ENCODE measurements at places on chromosomes 4 and X.

DNA sequence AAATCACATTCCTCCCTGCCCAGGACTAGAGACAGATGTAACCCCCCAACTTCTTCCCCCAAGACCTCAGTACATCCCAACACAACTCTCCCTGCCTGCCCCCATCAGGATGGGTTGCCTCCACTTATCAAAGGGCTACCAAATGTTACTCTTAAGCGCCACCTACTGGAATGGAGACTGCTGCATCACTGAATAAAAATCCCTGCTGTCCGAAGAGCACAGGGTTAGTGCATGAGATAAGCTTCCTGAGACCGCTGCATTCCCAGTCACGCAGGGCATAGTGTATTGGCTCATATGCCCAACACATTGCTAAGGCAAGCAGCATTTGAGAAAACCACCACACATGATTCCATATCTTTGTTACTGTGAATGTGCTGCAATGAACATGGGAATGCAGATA lies 544.5 kb downstream of the PPP4R3C start:
- no peak for DNase-seq

- no peak for DNase-seq
Observed at GRCh38 chr4:69066945-69067344, 29.3 kb upstream of the UGT2B7 start.

DNA sequence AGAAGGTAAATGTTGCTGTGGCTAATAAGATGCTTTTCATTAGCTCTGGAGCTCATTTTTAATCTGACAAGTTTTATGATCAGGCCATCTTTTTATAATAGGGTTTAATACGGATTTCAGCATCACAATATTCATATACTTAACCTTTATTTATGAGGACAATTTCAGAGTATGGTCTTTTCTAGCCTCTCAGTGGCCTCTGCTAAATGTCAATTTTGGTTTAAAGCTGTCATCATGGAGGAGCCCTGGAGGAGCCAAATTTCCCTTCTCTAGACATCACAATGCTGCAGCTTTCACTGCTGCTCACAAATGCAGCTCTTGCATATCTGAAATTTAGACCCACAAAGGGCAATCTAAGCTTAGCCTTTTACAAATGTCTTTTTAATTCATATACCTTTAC lies 510.4 kb downstream of the PCDH7 start:
- no peak for DNase-seq

DNA sequence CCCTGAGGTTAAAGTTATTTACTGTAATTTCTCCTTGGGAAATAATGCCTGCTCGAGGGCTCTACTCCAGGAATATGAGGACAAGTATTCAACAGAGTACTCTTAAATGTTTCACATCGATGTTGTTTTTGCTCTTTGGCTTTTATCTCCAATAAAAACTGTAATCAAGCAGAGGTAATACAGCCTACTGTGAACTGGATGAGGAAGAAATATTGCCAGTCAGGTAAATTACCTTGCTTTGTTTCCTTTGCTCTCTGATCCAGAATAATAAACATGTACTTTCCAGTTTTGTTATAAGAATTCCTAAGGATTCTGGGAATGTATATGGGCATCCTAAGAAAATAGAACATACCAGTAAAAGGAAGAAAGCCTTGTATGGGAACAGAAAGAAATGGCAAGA lies 60.4 kb downstream of the FNIP2 start:
- no peak for DNase-seq

GRCh38 chr4:155179216-155179615 lies 29.2 kb upstream of the NPY2R start:
- DNase-seq = no peak

- DNase-seq = no peak
Observed at GRCh38 chrX:41184312-41184711, 99.1 kb downstream of the USP9X start.

GRCh38 chr4:89752932-89753598 lies 83.9 kb downstream of the SNCA start:
- DNase-seq = peak; percentile 25

- no peak for DNase-seq
Observed at GRCh38 chr4:1205586-1206298, 33.4 kb upstream of the SPON2 start.

- DNase-seq = no peak
Observed at GRCh38 chr4:3530663-3531254, 1.5 kb downstream of the LRPAP1 start.

- DNase-seq = peak; percentile 23
Observed at GRCh38 chrX:130539721-130540321, 138.0 kb downstream of the RBMX2 start.

Data from left hindlimb (tissue), 1 donor.